ENCODE measurements at places on chromosomes 12 and 14.

DNA sequence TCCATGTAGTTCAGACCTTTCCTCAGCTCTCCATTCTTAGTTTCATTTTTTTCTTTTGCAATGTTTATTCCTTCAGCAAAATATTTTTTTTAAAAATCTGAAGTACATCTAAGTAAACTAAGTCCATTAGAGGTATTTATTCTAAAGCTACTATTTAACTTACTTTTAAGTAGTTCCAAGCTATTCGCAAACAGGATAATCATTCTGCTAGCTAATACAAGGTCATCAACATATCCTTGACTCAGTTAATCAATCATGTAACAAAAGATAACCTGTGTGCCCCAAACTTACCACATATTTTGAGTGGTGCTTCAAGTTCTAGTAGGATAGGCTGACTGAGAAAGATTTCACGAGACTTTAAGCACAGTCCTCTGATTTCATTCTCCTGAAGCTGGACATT, 11.2 kb downstream of the PPP1CC start:
- no peak for DNase-seq

- no peak for DNase-seq
These were observed 268.3 kb downstream of the TMTC2 start for GRCh38 chr12:82955043-82955442.

DNA sequence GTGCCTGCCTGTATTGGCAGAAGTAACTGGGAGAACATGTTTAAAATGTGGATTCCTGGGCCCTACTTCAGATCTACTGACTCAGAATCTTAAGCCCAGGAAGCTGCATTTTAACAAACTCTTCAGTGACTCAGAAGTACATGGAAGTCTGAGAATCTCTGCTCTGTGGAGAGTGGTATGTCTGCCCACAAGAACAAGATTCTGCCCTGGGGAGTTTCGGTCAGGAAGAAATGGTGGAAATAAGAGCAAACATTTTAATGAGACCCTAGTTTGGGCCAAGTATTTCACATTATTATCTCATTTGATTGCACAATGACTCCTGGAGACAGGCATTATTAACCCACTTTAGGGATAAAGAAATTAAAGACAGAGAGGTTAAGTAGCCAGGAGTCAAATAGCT, 8.2 kb downstream of the ALDH1L2 start:
- no peak for DNase-seq

DNA sequence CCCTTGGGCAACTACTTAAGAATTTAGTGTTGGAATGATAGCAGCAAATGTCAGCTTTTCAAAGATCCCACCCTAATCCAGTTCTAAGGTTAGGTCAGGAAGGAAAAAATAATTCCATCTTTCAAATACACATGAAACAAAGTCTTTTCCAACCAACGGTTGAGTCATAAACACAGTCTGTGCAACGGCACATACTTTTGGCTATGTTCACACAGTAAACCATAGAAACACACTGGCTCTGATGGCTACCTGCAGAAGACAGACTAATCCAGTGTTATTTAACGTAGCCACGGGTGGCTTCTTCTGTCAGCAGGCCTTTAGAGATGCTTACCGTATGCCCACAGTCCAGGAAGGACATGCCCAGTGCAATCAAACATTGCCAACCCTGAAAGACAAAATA, 35.7 kb downstream of the HIGD1C start:
- DNase-seq: no peak

GRCh38 chr12:43109631-43110345, 442.2 kb downstream of the ADAMTS20 start:
- no peak for DNase-seq

DNA sequence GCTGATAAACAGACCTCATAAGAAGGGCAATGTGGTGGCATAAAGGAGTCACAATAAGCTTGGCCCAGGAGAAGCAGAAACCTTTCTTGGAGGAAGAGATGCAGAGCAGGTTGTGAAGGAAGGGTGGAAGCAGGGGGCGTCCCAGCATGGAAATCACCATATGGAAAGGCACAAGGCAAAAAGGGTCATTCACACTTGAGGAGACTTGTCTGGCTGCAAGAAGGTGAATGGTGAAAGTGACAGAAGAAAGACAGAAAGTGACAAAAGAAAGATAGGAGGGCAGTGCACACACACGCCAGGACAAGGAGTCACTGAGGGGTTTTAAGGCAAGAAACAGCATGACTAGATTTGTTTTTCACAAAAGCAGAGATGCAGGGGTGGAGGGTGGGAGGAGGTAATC, 38.3 kb downstream of the GALNT4 start:
- peak; percentile 6 for DNase-seq

- DNase-seq: no peak
These were observed 67.6 kb downstream of the RIN3 start for GRCh38 chr14:92581206-92581605.

DNA sequence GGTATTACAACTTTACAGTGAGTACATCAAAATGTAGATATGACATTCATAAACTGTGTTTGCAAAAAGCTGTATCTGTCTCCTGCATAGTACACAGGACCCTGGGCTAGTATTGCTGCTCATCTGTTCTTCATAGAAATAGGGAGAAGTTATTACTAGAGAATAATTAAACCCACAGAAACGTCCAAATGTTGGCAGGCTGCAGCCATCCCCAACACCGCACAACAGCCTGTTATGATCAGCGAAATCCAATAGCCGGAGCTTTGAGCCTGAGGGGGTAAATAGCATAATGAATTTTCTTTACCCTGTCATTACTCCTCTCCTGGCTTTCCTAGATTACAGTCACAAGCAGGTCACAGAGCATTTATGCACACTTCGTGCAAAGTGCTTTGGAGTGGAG, 178.0 kb downstream of the DACT1 start:
- no peak for DNase-seq

GRCh38 chr12:48004053-48004941, at the start of gene COL2A1:
COL2A1 (minus strand) TSS chr12:48004476; CDS start chr12:48004321, 155 bp downstream.
- DNase-seq: no peak
